ENCODE measurements at places on chromosomes 2 and 18.

DNA sequence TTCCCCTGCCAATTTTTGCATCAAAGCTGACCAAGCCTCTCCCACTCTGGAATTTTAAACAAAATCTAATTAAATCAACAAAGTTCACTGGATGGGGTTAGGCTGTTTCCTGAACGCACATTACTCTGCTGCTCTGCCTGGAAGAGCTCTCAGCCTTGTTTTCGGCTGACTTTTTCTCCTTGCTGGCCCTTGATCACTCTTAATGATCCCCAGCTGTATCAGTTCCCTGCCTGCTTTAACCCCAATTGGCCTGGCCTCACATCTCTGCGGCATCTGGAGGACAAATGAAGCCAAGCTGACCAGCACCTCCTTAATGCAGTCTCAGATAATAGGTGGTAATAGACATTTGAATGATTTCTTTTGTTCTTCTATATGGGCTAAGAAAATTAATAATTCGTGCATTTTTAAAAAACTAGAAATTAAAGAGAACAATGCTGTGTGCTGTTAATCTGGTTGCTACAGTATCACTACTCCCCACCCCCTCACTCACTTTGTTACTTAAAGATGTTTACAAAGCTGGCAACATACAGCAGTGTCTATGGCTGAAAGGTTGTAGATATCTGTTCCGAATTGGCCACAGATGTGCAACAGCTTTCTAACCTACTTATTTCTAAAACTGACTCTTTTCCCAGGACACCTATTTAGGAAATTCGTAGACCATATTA lies 415.2 kb upstream of the KCNH7 start:
- no peak for DNase-seq

DNA sequence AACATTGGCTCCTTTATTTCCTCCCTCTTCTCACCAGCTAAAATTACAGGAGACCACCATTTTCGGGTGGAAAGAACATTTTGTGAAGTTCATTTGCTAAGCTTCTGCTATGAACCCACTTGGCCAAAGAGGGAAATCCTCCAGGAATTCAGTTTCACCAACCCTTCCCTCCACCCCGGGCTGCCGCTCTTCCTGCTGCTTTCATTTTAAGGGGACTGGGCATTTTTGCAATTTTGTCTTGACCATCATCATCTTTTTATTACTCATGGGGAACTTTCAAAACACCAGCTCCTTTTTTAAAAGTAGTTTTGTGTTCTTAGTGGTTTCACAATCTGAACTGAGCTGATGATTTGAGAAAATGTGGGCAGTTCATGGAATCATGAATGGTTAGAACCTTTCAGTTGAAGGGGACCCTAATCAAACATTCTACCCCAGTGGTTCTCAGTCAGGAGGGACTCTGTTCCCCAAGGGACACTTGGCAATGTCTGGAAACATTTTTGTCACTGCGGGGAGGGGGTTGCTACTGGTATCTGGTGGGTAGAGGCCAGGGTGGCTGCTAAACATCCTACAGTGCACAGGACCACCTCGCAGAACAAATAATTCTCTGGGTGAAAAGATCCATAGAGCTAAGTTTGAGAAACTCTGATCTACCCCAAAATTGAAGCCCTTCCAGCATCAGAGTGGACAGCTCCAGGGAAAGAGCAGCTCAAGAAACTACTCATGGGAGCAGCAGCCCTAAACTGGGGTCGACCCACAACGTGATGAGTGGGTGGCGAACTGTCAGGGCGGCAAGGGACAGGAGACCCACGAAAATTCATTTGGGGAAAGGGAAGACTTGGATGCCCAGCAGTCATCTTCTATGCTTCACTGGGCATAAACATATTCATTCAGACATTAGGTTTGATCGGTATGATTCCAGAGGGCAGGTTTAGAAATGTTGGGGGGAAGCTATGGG lies 92.9 kb downstream of the ACKR3 start:
- no peak for DNase-seq

GRCh38 chr2:174788291-174788929 lies 24.1 kb upstream of the CHRNA1 start:
- DNase-seq, result no peak

- DNase-seq, result no peak
Measured at GRCh38 chr2:12861344-12861930, 144.7 kb downstream of the TRIB2 start.

DNA sequence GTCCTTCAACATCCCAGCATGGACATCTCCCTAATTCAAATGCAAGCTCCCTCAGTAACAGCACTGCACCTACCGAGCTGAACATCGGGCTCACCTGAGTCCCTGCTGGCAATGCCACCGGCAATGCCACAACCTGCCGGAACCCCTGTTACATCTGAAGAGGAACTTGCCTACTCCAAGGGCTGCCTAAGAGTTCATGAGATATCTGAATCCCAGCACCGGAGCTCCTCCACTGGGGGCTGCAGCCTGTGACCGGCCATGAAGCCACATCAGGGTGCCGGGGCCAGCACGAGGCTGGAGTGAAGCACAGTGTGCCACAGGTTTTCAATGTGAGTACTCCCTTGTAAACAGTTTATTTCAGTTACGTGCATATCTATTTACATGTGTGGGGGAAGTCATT lies 152.9 kb downstream of the EIPR1 start:
- DNase-seq, result no peak

DNA sequence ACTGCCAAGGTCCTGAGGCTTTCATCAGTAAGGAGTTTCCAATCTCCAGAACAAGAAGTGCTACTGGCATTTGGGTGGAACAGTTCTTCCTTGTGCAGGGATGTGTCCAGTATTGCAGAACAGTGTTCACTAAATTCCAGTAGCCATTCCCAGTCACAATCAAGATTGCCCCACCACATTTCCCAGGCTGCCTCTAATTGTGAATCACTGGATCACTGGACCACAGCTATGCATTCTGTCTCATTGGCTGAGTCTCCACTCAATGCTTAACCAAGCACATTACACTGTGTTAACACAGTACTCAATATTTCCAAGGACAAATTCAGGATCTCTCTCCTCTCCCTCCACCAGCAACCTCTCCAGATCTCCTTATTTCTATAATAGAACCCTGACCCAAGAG lies 160.2 kb upstream of the CCDC150 start:
- DNase-seq, result no peak

DNA sequence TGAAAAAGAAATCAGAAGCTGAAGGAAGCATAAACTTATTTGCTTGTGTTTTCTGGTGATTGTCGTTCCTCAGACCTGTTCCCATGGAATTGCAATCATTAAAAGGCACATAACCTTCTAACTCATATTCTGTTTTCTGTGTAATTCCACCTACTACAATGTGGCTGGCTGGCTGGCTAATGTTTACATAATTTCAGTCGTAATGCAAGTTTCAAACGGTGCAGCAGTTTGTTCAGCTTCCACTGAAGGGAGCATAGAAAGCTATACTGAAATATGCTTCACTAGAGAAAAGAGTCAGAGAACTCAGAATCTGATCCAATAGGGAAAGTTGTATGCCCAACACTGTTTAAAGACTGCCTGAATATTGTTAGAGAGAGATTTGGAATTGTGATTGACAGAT lies 27.1 kb upstream of the SCN7A start:
- DNase-seq, result no peak

GRCh38 chr2:85011098-85011497 lies 40.1 kb downstream of the KCMF1 start:
- no peak for DNase-seq
